Stimulated activated CD4-positive, alpha-beta T cell treated with anti-CD3 and anti-CD28 coated beads, Interleukin-1b, Interleukin-23, amount 100 ng/mL, for 1 hour (primary cell): ENCODE measurements at places on chromosomes 2 and 18.

DNA sequence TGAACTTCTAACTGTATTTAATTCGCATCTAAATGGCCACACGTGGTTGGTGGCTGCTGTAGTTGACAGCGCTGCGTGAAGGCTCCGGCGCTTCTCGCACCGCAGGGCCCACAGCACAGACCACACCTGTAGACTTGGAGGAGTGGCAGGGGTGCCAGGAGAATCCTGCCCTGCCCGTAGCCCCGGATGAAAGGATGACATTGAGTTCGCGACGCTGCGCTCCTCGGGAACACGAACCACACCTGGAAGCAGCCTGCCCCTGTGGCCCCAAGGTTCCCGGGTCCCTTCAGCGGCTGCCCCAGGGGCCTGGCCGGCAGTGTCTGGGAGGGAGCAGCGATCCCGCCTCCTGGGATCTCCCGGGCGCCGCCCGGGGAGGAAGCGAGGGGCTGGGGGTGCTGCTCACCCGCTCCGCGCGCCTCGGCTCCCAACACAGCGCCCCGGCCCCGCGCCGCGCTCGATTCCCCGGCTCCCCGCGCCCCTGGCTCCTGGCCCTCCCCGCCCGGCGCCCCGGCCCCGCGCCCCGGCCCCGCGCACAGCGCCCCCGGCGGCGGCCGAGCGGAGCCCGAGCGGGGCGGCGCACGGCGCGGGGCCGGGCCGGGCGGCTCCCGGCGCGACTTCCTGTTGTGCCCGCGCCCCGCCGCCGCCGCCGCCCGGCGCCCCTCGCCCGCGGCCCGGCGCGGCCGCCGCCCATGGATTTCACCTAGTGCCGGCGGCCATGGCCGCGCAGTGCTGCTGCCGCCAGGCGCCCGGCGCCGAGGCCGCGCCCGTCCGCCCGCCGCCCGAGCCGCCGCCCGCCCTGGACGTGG is at the start of gene RNPEPL1:
RNPEPL1 (plus strand) TSS at position 613 of the 806 bp plus-strand sequence; CDS start at position 716, 103 bp downstream.
- DNase-seq: no peak

DNA sequence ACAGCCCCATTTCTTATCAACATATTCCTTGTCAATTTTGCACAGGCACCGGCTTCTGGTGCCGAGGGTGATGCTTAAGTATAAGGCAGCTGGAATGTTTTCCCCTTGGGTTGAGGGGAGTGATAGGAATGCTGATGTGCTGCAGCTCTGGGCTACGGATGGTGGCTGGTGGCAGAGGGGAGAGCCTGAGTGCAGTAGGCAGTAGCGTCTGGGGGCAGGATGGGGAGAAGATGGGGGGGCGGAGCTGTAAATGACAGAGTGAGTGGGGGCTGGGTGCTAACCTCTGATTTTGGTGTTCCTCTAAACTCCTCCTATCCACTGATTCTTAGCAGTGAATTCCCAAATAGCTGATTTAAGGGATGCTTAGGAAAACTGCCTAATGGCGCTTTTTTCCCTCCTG is 20.7 kb downstream of the TMEM178A start:
- DNase-seq: no peak

- DNase-seq: no peak
Measured at GRCh38 chr2:103012590-103012989, 250.8 kb downstream of the TMEM182 start.

GRCh38 chr18:56065086-56065485 is 477.1 kb upstream of the TCF4 start:
- no peak for DNase-seq

DNA sequence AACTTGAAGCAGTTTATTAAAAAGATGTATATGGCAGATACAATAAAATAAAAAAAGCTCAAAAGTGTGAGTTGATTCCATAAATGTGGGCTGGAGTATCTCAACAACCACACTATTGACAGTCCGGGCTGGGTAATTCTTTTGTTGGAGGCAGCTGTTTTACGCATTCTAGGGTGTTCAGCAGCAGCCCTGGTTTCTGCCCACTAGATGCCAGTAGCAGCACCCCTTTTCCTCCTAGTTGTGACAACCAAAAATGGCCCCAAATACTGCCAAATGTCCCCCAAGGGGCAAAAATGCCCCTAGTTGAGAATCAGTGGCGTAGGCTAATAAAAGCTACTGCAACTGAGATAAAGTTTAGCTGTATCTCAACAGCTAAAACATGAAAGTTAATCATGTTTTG is 44.8 kb downstream of the CHMP3 start:
- DNase-seq: no peak

DNA sequence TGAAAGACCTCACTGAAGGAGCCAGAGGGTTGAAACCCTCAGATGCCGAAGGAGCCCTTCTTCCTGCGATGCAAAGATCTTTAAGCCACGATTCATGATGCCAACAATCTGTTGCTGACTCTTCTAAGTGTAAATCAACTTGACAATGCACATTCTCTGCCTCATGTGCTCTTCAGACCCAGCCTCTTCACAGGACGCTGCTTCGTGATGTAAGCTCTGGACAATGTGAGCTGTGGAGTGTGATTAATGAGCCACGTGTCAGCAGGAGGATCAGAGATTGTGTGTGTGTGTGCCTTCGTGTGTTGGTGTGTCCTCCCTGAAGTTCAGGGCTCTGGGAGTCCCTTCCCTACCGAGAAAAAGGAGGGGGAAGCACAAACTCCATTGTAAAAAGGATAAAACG is 26.5 kb upstream of the TWIST2 start:
- no peak for DNase-seq

GRCh38 chr2:168461942-168462331 is 5.9 kb downstream of the CERS6 start:
- no peak for DNase-seq

DNA sequence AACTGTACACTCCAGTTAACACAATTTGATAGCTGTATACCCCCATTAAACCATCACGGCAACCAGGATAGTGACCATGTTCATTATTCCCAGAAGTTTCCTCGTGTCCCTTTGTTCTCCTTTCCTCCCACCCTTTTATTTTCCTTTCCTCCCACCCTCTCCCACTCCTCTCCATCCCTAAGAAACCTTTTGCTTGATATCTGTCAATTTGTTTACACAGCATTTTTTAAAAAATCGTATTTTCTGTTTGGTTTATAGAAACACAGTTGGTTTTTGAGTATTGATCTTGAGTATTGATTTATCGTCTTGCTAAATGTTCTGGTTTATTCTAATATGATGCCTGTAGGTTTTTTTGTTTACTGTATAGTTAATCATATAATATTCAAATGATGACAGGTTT is 119.4 kb downstream of the PHLPP1 start:
- DNase-seq: no peak

DNA sequence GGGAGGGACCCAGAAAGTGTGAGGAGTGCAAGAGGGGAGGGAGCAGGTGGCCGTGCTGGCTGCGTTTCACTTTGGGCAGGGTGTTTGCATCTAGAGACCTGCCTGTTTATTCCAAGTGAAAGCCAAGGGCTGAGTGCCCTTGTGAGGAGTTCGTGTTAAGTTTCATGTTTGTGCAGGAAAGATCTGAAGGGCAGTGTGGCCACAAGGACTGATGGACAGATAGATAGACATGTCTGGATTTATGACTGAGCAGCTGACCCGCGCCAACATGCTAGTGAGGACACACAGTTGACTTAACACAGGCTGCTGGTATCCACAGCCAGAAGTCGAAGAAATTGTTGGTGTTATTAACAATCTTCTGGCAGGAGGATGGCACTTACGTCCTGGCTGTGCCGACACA is 387.6 kb upstream of the TNP1 start:
- no peak for DNase-seq

- DNase-seq: no peak
Measured at GRCh38 chr2:238133499-238134392, 4.7 kb upstream of the KLHL30 start.

DNA sequence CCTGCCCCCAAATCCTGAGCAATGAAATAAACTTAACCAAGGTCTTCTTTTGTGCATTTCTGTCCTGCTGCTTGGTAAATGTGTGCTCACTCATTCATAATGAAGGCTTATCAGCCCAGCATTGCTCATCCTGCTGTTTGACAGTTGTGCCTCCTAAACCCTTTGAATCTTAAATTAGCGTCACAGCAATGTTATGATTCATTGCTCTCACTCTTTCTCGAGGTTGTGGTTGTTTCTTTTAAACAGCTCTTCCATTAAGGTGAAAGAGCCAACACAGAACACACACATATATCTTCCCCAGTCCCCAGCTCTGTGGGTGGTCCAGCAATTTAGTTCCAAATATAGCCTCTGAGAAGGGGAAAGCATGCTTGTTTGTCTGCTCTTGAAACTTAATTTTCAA is 84.0 kb downstream of the EVA1A start:
- DNase-seq: no peak
